ENCODE measurements at places on chromosomes 3 and 15.
A peak's percentile ranks its signal among the peaks of the same experiment; 100 is the strongest.

- DNase-seq, result no peak
These were observed 66.4 kb upstream of the CCNL1 start for GRCh38 chr3:157226173-157226847.

- no peak for DNase-seq
These were observed 491.1 kb downstream of the FHIT start for GRCh38 chr3:60760145-60760544.

DNA sequence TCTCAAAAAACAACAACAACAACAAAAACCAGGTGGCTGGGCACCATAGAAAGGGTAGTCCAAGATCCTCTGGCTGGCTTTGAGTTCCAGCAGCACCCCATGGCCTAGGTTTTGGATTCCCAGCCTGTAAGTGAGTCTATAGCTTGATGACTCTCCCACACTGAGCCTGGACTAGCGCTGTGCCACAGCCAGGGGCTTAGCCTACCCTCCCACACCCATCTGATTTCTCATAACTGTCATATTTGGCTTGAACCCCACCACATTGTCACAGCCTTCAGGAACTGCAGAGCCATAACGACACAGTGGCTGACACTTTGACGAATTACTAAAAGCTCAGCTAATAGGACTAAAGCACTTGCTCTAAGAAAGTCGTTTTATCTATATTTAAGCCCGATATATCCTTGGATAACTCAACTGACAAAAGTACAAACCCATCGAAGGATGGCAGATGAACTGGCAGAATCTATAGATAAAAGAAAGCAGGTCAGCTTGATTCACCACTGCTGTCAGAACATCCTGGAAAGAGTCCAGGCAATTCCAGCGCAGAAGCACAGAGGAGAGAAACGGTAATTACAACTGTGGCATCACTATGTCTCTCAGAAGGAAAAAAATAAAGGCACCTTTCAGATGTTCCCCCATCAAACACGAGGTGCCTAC lies 62.1 kb downstream of the HOMER2 start:
- no peak for DNase-seq

GRCh38 chr3:172562871-172563865 lies 39.9 kb upstream of the TNFSF10 start:
- DNase-seq, result peak; percentile 15

GRCh38 chr15:56608140-56608778 lies 125.0 kb downstream of the ZNF280D start:
- DNase-seq, result no peak
